ENCODE measurements at places on chromosomes 2 and 18. TPM values are rescaled to one million over a fixed set of nuclear protein-coding genes. Genes with fewer than 3 reads are reported as not detected.
A peak's percentile ranks its signal among the peaks of the same experiment; 100 is the strongest.

DNA sequence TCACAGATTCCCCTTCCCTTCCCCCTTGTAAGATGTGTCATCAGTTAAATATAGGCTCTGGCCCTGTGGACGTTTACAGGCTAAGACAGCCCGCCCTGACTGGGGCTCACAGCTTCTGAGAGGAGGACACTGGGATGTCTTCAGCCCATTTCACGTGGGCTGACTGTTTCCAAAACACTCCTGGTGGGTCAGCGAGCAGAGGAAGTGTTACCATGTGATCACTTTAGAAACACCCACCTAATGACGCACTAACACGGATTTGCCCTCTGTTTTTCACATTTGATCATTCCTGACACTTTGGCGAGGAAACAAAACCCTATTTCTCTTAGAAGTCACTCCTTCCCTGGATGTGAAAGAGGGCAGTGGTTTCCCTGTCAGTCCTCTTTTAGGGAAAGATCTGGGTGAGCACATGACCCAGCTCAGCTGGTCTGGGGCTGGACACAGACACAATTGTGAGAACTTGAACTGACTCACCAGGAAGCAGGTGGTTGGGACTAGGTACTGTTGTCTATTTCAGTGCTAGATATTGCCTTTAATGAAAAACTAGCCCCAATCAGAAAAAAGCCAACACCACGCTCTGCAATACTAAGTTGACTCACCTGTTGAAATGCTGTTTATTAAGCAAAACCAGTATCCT lies 38.8 kb downstream of the BMP10 start:
- H3K36me3 ChIP-seq: no peaks in the 10 kb centered on the region
- no peak overlapping the region for H3K4me3 ChIP-seq
- no peaks in the 10 kb centered on the region for H3K27me3 ChIP-seq
- H3K4me1 ChIP-seq: peaks cover 58% of the 10 kb centered on the region
- DNase-seq: peak; percentile 86

The HAAO gene
- total RNA-seq: 1.4 TPM

The HOXD9 gene
- total RNA-seq: 0.44 TPM

- H3K4me1 ChIP-seq: peaks cover 6% of the 10 kb centered on the region
- no peak for DNase-seq
- no peaks in the 10 kb centered on the region for H3K27me3 ChIP-seq
- H3K27ac ChIP-seq: no peak overlapping the region
- H3K4me3 ChIP-seq: no peak overlapping the region
Observed at GRCh38 chr2:200469708-200470211, 40.1 kb downstream of the KCTD18 start.

DNA sequence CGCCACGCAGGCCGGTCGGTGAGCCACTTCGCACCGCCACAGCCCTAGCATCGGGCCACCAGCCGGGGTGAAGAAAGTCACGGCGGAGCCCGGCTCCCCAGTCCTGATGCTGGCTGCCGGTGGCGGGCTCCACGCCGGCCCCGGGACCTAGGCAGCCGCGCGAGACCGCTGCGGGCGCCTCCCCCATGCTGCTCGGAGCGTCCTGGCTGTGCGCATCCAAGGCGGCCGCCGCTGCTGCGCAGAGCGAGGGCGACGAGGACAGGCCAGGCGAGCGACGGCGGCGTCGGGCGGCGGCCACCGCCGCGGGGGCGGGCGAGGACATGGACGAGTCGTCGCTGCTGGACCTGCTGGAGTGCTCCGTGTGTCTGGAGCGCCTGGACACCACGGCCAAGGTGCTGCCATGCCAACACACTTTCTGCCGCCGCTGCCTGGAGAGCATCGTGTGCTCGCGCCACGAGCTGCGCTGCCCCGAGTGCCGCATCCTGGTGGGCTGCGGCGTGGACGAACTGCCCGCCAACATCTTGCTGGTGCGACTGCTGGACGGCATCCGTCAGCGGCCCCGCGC lies 433 bp downstream of the SH3RF3 start:
- no peaks in the 10 kb centered on the region for H3K27me3 ChIP-seq
- H3K4me1 ChIP-seq: peaks cover 26% of the 10 kb centered on the region
- DNase-seq: no peak
- H3K27ac ChIP-seq: peak overlapping the region; percentile 61

The FAM110C gene
- total RNA-seq: 12.4 TPM

- no peak overlapping the region for H3K27ac ChIP-seq
- H3K4me3 ChIP-seq: no peak overlapping the region
- DNase-seq: no peak
- no peaks in the 10 kb centered on the region for H3K4me1 ChIP-seq
- H3K27me3 ChIP-seq: no peaks in the 10 kb centered on the region
- H3K36me3 ChIP-seq: no peaks in the 10 kb centered on the region
Observed at GRCh38 chr2:84840306-84840705, 40.6 kb downstream of the TRABD2A start.

Measured in right atrium auricular region (tissue), 2 donors.